Midbrain (tissue), 1 donor: ENCODE measurements at places on chromosomes 6 and 20.

DNA sequence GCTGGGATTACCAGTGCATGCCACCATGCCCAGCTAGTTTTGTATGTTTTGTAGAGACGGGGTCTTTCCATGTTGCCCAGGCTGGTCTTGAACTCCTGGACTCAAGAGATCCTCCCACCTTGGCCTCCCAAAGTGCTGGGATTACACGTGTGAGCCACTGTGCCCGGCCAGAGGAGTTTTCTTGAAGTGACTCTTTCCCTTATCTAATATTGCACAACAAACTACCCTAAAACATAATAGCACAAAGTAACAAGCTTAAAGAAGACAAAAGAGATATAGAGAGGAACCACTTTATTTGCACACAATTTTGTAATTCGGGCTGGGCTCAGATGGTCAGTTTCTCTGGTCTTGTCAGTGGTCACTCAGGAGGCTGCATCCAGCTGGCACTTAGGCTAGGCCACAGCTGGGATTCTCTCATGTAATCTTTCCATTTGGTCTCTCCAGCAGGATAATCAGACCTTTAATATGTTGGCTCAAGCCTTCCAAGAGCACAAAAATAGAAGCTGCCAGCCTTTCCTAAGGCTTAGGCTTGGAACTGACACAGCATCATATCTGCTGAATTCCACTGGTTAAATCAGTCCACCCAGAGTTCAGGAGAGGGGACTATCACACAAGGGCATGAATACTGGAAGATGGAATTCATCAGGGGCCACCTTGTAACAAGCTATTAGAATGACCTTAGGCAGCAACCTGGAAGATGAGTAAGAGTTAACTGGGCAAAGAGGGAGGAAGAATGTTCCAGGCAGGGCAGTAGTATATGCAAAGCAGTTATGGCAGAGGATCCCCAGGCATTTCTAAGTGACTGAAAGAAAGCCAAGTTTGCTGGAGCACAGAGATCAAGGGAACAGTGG, 56.7 kb upstream of the PNRC1 start:
- no peak for DNase-seq

DNA sequence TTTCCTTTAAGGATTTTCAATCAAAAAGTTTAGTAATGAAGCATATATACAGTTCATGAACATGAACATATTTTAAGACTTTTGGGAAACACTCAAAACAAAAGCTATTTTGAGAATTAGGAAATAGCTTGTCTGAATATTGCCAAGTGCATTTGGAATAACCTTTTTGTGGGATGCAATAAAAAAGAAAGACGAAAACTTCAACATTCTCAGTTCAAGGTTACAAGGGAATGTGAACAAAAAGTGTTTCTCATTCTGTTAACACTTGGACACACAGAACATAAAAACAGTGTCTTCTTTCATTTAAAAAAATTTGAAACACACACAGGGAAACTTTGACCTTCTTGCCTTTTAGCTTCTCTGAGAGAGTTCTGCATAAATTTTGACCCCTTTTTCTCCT, 72.7 kb upstream of the TCF21 start:
- no peak for DNase-seq

DNA sequence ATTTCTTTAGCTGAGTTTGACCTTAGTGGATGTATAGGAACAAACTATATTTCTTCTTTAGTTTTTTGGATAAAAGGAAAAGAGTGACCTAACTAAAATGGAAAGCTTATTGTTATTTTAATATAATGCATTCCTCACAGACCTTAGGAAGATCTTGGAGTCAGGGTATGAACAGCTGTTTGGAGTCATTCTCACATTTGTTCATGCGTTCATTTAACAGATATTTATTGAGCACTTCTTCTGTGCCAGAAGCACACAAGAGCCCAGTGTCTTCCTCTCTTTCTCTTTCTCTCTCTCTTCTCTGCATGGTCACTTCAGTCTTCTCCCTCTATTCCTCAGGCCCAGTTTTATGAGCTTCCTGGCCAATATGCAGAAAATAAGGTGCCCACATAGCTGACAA, 744.0 kb upstream of the MAP3K7 start:
- no peak for DNase-seq

- DNase-seq, result no peak
These were observed 130.0 kb downstream of the DLL1 start for GRCh38 chr6:170160628-170161611.

DNA sequence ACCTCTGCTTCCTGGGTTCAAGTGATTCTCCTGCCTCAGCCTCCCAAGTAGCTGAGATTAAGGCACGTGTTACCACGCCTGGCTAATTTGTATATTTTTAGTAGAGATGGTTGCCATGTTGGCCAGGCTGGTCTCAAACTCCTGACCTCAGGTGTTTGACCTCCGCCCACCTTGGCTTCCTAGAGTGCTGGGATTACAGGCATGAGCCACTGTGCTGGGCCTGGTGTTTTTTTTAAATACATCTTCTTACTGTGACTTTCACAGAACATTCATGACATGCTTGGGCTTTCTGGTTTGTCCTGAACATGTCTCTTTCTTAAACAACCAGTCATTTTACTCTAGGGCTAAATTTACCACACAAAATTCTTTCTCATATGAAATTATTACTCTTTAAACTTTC, 34.7 kb upstream of the FAM8A1 start:
- no peak for DNase-seq

GRCh38 chr6:50724381-50725124, 11.2 kb downstream of the TFAP2D start:
- DNase-seq, result no peak

DNA sequence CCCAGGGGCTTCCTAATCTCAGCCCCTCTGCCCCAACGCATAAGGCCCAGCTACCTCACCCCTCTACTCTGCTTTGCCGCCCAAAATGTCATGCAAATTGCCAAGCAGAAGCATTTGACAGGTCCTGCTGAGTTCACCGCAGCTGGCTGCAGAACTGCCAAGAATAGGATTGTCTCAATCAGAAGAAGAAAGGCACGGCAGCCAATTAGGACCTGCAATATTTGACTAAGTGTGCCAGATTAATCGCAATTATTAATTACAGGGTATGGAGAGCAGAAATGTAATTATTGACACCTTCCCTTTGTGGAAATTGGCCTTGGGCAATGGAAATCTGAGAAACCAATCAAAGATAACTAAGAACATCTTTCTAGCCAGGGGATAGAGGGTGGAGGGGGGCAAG, 318.6 kb downstream of the LRFN2 start:
- no peak for DNase-seq

DNA sequence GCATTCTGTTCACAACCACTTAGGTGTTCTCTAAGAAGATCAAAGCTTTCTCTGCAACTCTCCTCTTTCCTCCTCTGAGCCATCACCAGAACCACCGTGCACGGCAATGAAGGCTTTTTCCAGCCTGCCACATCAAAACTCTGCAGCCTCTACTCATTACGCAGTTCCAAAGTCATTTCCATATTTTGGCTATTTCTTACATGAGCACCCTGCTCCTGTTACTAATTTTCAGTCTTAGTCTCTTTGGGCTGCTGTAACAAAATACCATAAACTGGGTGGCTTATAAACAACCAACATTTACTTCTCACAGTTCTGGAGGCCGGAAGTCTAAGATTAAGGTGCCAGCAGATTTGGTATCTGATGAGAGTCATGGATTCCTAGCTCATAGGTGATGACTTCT, 70.4 kb upstream of the THBS2 start:
- no peak for DNase-seq

DNA sequence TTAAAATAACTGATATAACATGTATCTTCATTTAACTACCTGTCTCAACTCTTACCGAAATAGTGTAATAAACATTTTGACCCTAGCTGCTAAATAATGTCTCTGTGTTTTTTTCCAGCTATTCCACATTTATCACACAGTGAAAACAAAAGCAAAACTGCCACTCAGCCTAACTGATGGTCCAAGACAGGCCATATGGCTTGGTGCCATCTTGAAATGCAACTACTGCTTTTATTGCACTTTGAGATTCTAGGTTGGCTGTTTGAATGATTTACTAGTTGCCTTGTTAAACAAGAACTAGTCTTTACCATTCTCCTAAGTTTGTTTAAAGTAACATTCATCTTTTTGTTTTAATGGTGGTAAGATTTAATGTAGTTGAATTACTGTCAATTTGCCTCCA, 739.8 kb downstream of the TFAP2A start:
- no peak for DNase-seq

DNA sequence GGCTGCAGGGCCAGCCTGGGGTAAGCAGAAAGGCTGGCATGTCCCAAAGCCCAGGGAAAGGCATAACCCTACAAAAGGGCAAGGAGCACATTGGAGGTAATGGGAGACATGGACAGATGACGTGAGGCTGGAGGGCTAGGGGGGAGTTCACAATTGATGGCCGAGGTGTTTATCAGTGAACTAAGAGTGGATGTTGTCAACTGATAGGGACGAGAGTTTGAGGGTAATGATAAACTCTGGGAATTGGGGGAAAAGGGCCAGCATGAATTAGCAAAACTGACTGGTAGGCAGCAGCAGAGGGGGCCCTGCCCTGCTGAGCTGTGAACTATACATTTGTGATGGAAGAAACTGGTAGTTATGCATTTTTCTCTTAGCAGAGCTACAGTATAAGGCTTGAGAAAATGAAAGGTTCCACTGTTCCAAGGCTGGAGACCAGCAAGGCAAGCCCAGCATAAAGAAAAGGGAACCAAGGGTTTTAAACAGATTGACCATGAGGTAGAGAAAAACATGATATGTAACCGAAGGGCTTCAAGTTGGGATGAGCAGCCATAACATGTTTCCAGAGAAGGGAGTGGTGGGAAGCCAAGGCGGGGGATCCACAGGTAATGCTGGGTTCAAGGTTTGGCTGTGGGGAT, 98.1 kb upstream of the MLN start:
- no peak for DNase-seq

GRCh38 chr6:138107752-138108592, 753 bp upstream of the PERP start:
- no peak for DNase-seq

GRCh38 chr6:85684809-85685171, 42.1 kb upstream of the SYNCRIP start:
- no peak for DNase-seq

DNA sequence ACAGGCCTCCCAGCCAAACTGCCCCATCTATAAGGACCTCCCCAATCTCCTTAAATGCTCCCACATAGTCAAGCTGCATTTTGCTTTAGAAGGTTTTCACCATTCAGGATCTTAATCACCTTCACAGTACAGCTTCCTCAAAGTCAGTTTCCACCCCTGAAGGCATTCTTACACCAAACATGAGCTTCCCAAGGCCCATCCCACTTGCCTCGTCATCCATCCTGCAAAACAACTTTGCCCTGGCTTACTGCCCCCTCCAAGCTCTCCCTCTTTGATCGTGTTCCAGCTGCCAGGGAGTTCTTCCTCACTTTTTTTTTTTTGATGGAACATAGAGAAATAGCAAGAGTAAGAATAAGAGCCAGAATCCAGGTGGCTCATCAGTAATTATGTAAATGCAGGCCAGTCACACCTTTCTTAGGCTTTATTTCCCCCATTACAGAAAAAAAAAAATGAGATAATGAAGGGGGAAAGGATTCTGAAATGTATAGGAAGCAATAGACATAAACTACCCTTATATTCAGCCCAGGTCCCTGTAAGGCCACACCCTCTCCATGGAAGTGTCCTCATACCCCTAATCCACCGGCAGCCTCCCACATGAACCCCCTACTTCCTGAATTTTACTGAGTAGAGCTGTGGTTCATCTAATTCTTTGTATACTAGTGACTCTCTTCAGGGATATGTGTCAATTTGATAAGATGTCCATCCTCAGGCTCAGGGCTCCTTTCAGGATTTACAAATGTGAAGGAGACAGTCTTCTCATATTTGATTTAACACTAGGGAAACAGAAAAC, 12.7 kb downstream of the TRIM27 start:
- no peak for DNase-seq

- DNase-seq, result no peak
These were observed 130.7 kb downstream of the ALDH8A1 start for GRCh38 chr6:134819236-134819635.

- no peak for DNase-seq
These were observed 8.2 kb downstream of the TRAF3IP2 start for GRCh38 chr6:111597291-111598086.
